CD8-positive, alpha-beta memory T cell (primary cell): ENCODE measurements at places on chromosomes 11 and 22. TPM values are rescaled to one million over a fixed set of nuclear protein-coding genes. Genes with fewer than 3 reads are reported as not detected.

DNA sequence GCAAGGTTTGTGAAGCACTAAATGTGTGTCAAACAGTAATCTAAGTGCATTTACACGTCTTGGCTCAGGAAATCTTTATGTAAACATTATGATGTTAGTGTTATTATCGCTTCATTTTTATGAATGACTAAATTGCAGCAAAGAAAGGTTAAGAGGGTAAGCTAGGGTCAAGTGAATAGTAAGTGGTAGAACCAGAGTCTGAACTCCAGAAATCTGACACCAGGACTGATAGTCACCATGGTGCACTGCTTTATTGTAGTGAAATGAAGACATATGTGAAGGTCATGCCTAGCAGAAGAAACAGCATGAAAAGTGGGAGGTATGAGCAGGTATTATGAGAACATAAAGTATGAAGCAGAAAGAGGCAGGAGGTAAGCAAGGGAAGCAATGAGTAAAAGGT is 368.7 kb upstream of the TENM4 start:
- no peak for DNase-seq

The ZBTB16 gene
- 2.1 TPM for total RNA-seq

The LPXN gene
- total RNA-seq, result 175 TPM

DNA sequence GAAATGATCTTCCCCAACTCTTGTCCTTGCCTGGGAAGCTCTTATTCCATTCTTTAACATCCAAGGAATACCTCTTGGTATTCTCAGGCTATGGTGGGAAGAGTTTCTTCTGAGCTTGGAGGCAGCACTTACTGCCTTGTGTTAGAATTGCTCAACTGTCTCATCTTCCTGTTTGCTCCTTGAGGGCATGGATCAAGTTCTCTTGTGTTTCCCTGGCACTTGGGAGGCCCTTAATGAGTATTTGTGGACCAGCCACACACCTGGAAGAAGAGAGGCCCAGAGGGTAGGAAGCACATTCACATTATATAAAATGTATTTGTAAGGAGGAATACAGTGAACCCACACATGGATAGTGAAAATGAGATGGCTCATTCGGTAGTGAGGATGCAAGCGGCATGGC is 3.4 kb upstream of the SORL1-AS1 start:
- DNase-seq, result no peak

- DNase-seq, result no peak
Observed at GRCh38 chr11:134742224-134742612, 330.2 kb upstream of the B3GAT1 start.
